ENCODE measurements at places on chromosomes 16 and 17. TPM values are rescaled to one million over a fixed set of nuclear protein-coding genes. Genes with fewer than 3 reads are reported as not detected.

- DNase-seq, result no peak
- H3K4me3 ChIP-seq, result no peak overlapping the region
- no peaks in the 10 kb centered on the region for H3K36me3 ChIP-seq
- H3K4me1 ChIP-seq, result no peaks in the 10 kb centered on the region
- H3K27ac ChIP-seq, result no peak overlapping the region
These were observed 628.1 kb downstream of the WWOX start for GRCh38 chr16:78727536-78727935.

DNA sequence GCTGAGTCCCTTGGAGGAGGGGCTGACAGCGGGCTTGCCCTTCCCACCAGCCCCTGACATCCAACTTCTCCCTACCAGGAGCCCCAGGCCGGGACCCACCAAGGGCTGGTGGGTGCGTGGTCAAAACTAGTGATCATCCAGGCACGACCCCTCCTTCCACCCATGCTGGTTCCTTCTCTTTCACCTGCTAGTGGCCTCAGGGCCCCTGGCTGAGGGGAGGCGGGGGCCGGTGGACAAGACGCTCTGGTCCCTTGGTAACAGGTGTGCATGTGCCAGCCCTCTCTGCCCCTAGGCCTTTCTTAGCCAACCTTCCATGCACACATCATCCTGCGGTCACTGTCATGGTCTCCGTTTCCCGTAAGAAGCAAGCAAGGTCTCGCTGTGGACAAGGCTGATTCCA, 8.4 kb downstream of the ZNF213 start:
- peaks cover 12% of the 10 kb centered on the region for H3K36me3 ChIP-seq
- no peaks in the 10 kb centered on the region for H3K27me3 ChIP-seq
- no peaks in the 10 kb centered on the region for H3K4me1 ChIP-seq

DNA sequence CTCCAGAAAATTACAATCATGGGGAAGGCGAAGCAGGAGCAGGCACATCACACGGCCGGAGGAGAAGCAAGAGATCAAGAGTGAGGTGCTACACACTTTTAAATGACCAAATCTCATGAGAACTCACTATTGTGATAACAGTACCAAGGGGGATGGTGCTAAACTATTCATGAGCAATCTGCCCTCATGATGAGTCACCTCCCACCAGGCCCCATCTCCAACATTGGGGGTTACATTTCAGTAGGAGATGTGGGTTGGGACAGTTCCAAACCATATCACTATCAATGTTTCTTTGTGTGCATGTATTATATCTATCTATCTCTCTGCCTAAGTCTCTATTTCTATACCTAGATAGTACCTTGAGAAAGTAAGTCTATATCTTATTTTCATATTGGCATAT, 724.8 kb downstream of the CDH11 start:
- H3K27ac ChIP-seq, result no peak overlapping the region
- H3K4me3 ChIP-seq, result no peak overlapping the region
- no peak for DNase-seq
- H3K36me3 ChIP-seq, result no peaks in the 10 kb centered on the region
- no peaks in the 10 kb centered on the region for H3K27me3 ChIP-seq

GRCh38 chr16:64973171-64973570, 148.7 kb downstream of the CDH11 start:
- no peak overlapping the region for H3K4me3 ChIP-seq
- H3K27me3 ChIP-seq, result no peaks in the 10 kb centered on the region
- no peaks in the 10 kb centered on the region for H3K4me1 ChIP-seq
- no peak overlapping the region for H3K27ac ChIP-seq
- DNase-seq, result no peak

GRCh38 chr16:61834082-61834481, 202.2 kb downstream of the CDH8 start:
- no peak overlapping the region for H3K27ac ChIP-seq
- no peaks in the 10 kb centered on the region for H3K27me3 ChIP-seq
- no peak overlapping the region for H3K4me3 ChIP-seq
- no peaks in the 10 kb centered on the region for H3K36me3 ChIP-seq
- no peaks in the 10 kb centered on the region for H3K4me1 ChIP-seq
- DNase-seq, result no peak

DNA sequence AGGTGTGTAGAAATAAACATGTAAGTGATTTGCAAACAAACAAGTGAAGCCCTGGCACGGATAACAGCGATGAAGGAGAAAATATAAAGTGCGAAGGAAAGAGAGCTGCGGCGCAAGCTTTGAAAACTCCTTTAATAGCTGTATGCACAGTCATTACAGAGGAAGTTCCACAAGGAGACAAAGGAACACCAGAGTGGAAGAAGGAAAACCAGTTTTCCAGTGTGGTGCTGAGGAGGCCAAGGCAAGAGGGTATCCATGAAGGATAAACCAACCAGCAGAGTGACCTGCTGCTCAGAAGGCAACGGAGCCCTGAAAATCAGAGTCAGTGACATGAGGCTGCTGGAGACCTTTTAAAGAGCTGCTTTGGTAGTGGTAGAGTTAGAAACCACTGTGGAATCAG, 24.4 kb downstream of the METTL16 start:
- no peaks in the 10 kb centered on the region for H3K27me3 ChIP-seq
- no peak overlapping the region for H3K4me3 ChIP-seq
- peaks cover 7% of the 10 kb centered on the region for H3K4me1 ChIP-seq
- H3K27ac ChIP-seq, result no peak overlapping the region
- H3K36me3 ChIP-seq, result peaks cover 2% of the 10 kb centered on the region

GRCh38 chr17:47889734-47890529, 6.1 kb upstream of the SP2 start:
- H3K4me3 ChIP-seq, result no peak overlapping the region
- DNase-seq, result peak; percentile 94
- peak overlapping the region; percentile 39 for H3K27ac ChIP-seq
- no peaks in the 10 kb centered on the region for H3K27me3 ChIP-seq
- H3K36me3 ChIP-seq, result no peaks in the 10 kb centered on the region

- H3K27me3 ChIP-seq, result peaks cover under 1% of the 10 kb centered on the region
- H3K4me1 ChIP-seq, result no peaks in the 10 kb centered on the region
These were observed 38.5 kb upstream of the CNEP1R1 start for GRCh38 chr16:49986351-49987124.

DNA sequence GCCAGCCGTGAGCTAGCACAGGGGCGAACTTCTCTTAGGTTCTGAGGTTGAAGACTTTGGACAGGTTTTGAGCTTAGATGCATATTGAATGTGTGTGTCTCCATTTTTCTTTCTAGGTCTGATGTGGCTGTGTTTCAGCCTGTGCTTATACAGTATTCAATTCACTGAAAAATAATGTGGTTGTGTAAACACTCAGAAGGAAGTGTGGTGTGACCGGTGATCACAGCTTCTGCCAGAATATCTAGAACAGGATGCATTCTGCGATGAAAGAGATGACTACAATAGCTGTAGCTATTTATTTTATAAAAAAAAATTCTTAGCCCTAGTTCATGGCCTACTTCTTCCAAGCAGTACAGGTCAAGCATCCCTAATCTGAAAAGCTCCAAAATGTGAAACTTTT, 64.4 kb downstream of the MAP2K6 start:
- H3K27ac ChIP-seq, result no peak overlapping the region
- no peaks in the 10 kb centered on the region for H3K27me3 ChIP-seq
- no peak overlapping the region for H3K4me3 ChIP-seq

Gene CD300LB
- total RNA-seq, result not detected

Gene GNAO1
- 2.7 TPM for total RNA-seq

Gene TNFRSF17
- total RNA-seq, result not detected

Gene ZG16B
- total RNA-seq, result 2.9 TPM

Gene RMI2
- 65.6 TPM for total RNA-seq

Gene SGCA
- total RNA-seq, result not detected

Gene TBC1D3
- not detected for total RNA-seq
